ENCODE measurements at places on chromosomes 12 and 14. TPM values are rescaled to one million over a fixed set of nuclear protein-coding genes. Genes with fewer than 3 reads are reported as not detected.

- DNase-seq, result no peak
Measured at GRCh38 chr14:60622917-60623257, 26.4 kb downstream of the SIX1 start.

- DNase-seq, result no peak
Measured at GRCh38 chr12:32821710-32822109, 66.0 kb upstream of the YARS2 start.

GRCh38 chr12:49564686-49565405 is 3.1 kb downstream of the MCRS1 start:
- DNase-seq, result no peak

DNA sequence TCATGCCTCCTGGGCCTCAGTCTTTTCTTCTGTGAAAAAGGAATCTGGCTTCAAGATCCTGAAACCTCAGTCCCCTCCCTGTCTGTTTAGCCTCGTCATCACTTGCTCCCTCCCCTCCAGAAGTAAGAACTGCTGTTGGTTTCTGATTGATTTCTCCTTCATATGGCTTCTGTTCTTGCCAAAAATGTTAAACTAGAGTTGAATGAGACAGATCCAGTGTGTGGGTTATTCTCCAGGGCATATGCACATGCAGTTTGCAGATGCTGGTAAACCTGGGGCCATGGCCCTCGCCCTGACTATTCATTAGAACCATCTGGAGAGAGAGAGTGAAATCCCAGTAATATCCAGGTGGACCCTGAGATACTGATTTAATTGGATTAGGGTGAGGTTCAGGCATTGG is 175.1 kb downstream of the TMEM132C start:
- no peak for DNase-seq

DNA sequence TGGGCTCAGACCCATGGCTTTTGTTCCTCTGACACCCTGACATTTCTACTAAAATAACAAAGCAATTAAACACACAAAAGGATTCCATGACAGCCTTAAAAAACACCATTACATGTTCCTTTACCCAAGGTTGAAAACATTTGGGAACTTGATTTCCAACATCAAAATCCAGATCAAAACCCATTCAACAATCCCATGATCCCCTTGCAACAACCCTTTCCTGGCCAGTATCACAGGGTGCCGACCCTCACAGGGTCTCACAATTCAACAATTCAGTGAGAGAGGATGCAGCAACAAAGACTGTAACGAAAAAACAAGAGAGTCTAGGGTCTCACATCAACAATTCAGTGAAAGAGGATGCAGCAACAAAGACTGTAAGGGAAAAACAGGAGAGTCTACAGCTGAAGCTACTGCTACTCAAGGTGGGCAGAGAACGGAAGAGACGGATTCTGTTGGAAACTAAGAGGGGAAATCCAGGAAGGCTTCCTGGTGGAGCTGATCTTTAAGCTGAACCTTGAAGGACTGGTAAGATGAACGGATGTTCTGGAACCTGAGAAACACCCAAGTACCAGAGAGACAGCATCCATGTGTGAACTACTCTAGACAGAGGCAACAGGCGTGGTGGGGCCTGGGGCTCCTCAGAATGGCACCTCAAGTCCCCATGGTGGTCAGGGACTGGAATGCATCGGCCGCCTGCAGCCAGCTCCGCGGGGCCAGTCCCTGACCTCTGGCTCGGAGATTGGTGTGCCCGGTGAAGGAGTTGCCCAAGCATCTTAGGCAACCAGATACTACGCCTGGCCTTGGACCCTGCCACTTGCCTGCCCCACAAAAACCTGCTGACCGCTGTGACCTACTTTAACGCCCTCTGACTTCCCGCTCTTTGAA is 22.7 kb upstream of the ZFP36L1 start:
- no peak for DNase-seq

DNA sequence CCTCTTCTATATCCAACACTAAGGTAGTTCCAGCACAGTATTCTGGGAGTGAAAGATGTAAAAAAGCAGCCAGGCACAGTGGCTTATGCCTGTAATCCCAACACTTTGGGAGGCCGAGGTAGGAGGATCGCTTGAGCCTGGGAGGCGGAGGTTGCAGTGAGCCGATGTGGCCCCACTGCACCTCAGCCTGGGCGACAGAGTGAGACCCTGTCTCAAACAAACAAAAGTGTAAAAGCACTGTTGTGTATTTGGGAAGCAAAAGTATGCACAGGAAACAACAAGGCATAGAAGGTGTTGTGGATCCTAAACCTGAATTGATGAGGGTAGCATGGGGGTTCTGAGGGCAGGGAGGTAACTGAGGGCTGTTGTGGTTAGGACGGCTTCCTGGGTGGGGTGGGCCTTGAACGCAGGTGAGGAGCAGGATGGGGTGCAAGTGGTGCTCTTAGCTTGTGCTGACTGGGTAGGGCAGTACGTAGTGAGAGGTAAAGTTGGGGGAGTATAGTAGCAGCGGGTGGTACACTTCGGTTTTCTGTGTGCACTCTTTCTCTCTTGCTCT is 64.2 kb downstream of the RASSF3 start:
- DNase-seq, result no peak

DNA sequence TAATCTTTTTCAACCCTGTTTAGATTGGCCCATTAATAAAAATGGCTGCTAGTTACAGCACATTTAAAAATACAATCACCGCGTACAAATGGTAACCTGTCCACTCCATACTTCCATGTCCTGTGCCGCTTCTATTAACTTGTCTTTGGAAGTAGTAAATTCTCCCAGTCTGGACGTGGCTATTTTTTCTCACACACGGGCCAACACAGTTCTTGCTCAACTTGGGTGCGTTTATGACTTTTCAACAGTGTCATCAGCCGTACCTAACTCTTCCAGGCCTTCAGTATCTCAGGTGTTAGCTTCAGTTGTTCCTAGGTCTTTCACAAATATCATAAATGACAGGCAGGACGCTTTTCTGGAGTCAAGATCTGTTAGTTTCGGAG is 475 bp upstream of the PCNX1 start:
- no peak for DNase-seq

GRCh38 chr12:27861428-27862167 is 81.6 kb upstream of the MANSC4 start:
- no peak for DNase-seq

DNA sequence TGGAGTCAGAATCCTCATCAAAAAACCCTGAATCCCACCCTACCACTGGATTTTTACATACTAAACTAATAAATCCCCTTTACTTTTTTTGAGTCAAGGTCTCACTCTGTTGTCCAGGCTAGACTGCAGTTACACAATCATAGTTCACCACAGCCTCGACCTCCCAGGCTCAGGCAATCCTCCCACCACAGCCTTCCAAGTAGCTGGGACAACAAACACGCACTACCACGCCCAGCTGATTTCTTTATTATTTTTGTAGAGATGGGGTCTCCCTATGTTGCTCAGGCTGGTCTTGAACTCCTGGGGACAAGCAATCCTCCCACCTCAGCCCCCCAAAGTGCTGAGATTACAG is 24.3 kb downstream of the SPTSSA start:
- no peak for DNase-seq

DNA sequence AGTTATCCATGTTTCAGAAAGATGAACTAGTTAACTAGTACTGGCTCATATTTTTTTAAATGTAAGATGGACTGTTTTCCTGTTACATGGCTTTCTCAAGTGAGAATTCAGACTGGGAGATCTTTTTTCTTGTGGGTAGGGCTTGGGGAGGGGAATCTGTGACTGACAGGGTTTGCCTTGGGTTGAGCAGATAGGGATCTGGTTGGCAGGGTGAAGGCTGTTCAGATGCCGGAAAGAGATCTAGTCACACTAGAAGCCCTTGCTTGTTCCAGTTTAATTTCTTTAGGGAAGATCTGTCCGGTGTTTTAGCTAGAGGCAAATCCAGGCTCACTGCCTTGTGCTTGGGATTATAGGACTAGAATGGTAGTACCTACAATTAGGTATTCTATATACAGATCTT is 63.2 kb downstream of the FBXO33 start:
- no peak for DNase-seq

- no peak for DNase-seq
Measured at GRCh38 chr14:77198561-77198960, 17.0 kb downstream of the TMEM63C start.

DNA sequence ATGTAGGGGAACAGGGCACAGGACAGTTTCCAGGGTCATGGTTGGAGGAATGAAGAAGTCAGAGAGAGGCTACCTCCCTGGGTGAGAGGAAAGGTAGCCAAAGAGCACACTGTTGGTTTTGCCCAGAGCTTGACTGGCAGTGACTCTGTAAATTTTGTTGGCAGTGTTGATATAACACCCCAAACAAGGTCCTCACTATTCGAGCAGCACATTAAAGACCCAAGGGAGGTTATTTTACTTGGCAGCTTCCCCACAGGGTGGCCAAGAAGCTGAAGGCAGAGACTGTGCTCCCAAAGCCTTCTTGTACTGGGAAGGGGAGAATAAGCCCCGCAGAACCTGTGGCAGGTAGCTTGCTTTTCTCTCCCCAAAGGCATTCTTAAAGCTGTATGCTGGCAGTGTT is 40.6 kb downstream of the WSCD2 start:
- no peak for DNase-seq

GRCh38 chr12:50728841-50729240 is 35.1 kb upstream of the ATF1 start:
- no peak for DNase-seq

- peak; percentile 70 for DNase-seq
Measured at GRCh38 chr14:76348898-76349297, 27.0 kb upstream of the ESRRB start.

GRCh38 chr14:79914595-79914994 is 296.7 kb downstream of the DIO2 start:
- DNase-seq, result no peak

DNA sequence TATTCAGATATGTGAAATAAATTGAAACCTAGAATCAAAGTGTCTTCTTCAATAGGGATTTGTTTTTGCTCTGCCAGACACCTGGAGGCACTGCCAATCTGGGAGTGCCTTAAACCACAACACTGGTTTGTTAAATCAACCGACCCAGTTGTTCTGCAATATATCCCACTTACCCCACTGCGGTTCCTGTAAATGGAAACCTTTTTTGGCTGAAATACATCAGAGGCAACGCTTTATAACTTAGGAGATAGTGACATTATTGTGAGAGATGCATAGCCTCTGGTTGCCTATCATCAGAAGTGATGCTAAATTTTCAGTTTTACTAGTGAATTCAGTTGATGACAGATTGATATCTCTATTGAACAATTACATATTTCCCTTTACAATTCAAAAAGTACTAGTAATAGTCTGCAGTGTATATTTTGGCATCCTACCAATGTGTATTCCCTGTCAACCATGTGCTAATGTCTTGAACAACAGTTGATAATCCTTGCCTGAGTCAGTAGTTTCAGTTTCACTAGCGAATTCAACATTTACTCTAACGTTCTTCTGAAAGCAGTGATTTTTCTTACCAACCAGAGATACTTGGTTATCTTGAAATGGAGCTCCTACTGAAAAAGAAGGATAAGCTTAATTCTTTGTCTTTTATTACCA is 30.5 kb downstream of the PPP2R5C start:
- no peak for DNase-seq

DNA sequence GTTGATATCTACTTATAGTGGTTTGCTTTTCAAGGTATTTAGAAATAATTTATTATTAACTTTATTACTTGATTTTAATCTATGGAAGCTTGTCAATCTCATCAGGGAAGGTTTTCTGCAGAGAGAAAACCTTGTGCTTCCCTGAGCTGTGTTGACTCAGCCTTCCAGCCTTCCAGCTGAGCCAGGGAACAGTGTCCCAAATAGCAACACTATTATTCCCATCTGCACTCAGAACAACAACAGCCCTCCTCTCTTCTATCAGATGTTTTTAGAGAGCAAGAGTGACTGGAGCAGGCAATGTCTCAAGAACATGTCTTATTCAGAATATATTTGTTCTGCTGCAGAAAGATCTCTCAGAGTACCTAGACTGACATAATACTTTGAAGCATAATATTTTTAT is 389.9 kb upstream of the GARIN6 start:
- DNase-seq, result no peak

DNA sequence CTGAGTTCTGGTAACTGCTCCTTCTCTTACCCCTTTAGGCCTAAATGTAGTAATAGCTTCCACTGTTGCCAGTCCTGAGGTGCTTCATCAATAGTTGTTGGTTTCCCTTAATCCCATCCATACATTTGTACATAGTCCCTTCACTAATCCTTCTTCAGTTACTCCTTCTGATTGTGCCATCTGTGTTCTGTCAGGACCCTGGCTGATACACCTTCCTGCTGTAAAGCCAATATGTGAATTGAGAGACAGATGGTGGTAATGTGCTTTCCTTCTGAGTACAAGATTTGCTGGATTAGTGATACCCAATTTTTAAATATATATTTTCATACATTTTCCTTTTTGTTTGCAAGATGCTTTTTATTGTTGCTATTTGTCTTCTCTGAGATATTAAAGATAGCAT is 66.4 kb downstream of the OTOGL start:
- no peak for DNase-seq

- DNase-seq, result no peak
Measured at GRCh38 chr14:52650774-52651173, 44.6 kb downstream of the ERO1A start.

DNA sequence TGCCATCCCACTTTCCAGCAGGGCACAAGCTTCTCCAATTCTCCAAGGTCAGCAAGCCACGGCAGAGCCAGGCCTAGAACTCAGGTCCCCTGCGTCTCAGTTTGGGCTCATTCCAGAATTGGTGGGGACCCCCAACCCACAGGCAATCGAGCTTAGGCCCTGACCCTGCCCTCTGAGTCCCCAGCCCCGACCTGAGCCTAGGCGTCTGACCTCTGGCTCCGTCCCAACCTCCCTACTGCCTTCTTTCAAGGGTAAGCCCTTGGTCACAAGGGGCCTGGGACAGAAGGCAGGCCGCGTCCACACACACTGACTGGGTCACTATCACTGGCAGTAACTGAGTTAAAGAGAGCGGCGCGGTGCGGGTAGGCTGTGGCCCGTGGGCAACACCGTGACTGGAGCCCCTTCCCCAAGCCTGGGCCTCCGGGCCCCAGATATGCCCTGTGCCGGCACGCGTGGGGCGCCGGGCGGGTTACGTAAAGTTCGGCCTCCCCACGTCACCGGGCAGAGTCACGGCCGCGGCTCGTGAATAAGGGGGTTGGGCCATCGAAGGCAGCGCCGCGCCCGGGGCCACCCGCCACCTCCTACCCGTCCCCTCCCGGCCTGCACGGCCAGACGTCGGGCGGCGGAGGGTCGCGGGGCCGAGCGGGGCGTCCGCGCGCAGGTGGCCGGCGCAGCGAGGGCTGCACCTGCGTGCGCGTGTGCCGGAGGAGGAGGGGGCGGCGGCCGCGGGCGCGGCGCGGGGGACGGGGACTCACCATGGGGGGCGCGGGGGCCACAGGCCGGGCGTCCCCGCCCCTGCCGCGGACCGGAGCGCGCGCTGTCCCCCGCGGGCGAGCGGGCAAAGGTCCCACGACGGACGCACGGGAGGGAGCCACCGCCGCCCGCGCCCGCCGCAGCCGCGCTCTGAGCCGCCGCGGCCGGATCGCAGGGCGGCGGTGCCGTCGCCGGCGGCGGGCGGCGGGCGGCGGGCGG is 516 bp downstream of the ANKRD9 start:
- DNase-seq, result no peak

GRCh38 chr12:79298506-79298905 is 392.3 kb downstream of the PAWR start:
- no peak for DNase-seq

The CCDC196 gene
- total RNA-seq, result not detected

The CLEC9A gene
- not detected for total RNA-seq

The AMN gene
- total RNA-seq, result 1.2 TPM

The SOAT2 gene
- total RNA-seq, result not detected

The RD3L gene
- total RNA-seq, result not detected

The C12orf43 gene
- 16.5 TPM for total RNA-seq

Measured in kidney epithelial cell (primary cell).